Kidney tubule cell (primary cell): ENCODE measurements at places on chromosomes 2 and 18.
A peak's percentile ranks its signal among the peaks of the same experiment; 100 is the strongest.

GRCh38 chr2:127415593-127416505 is 2.4 kb upstream of the PROC start:
- DNase-seq, result peak; percentile 88

- no peak for DNase-seq
Observed at GRCh38 chr2:24085200-24085489, 511 bp upstream of the TP53I3 start.

DNA sequence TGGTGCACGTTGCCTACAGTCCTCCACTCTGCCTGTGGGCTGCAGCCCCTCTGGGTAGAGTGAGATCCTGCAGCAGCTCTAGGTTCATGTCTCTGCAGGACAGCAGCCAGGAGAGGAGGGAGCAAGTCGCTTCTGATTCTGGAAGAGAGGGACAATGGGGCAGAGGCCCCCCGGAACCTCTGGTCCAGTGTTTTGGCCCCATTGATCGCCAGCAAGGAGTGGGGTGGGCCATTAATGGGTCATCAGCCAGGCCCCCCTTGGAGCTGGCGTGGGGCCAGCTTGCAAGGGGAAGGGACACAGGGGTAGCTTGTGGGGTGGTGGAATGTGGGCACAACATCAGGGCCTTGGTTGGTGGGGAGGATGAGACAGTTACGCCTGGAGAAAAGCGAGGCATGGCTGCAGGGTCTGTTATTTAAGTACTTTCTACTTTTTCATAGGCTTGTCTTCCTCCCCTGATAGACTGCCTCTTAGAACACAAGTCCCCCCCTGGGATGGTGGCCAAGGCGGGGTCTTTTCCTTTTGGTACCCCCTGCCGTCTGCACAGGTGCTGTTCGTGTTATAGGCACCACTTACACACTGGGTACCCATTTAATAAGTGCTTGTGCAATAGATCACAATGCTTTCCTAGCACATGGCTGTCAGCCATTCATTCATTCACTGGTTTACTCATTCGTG is 44.6 kb downstream of the INHBB start:
- DNase-seq, result no peak

DNA sequence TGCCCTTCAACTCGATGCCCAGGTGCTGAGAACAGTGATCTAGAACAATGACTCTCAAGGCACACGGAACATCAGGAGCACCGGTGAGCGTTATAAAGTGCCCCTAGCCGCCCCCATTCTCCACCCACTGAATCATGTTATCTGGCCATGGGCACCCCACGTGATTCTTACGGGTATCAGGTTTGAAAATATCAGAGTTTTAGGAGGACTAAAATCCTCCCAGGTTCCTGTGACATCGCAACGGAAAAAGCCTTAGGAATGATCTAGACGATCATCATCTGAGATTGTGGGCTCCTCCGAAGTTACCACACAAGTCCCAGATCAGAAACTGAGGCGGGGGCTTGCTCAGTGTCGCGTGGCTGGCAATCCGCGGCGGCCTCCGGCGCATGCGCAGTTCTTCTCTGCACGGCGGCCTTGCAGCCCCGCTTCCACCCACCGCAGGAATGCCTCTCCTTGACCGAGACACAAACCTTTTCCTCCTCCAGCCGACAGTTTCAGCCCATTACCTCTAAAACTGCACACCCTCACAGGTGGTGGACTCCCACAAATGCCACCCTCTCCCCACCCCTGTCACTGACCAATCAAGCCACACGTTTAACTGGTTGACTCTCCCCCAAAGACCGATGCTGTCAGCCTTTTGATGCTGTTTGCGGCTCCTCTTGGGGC is 5.8 kb upstream of the MRPL33 start:
- DNase-seq, result peak; percentile 98

GRCh38 chr2:233501198-233502076 is 65.1 kb downstream of the USP40 start:
- DNase-seq, result peak; percentile 67

GRCh38 chr2:29655391-29656086 is 265.8 kb downstream of the ALK start:
- peak; percentile 38 for DNase-seq
